KBM-7 (cell line): ENCODE measurements at places on chromosomes 4 and X.

DNA sequence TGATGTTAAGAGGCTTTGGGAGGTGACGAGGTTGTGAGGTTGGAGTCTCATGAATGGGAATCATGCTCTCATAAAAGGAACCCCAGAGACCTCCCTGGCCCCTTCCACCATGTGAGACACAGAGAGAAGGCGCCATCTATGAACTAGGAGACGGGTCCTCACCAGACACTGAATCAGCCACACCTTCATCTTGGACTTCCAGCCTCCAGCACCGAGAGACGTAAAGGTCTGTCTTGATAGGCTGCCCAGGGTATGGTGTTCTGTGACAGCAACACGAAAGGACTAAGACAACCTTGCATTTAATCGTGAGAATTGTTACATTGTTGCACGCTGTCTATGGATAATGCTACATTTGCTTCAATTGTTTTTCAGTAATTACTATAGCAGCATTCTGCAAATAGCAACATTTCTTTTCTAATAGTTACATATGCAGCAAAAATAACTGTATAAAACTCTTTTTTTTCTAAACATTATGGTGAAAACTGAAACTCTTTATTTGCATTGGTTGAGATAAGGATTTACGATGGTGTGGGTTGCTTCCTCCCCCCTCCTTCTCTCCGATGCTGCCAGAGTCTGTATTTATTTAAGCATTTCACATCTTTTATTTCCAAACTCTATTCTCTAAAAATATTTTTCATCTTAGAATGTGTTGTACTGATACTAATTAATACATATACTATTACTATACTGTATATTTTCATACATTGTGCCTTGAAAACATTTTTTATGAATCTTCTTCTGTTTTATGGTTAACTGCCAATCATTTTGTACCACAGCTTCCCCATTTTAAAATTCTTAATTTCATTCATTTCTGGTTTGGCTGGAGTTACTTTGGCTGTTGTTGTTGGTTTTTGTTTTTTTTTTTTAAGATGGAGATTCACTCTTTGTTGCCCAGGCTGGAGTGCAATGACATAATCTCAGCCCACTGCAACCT lies 26.4 kb upstream of the AKAP17A start:
- DNase-seq = peak; percentile 92

- DNase-seq = no peak
These were observed 30.9 kb upstream of the GLRA3 start for GRCh38 chr4:174859904-174860303.

DNA sequence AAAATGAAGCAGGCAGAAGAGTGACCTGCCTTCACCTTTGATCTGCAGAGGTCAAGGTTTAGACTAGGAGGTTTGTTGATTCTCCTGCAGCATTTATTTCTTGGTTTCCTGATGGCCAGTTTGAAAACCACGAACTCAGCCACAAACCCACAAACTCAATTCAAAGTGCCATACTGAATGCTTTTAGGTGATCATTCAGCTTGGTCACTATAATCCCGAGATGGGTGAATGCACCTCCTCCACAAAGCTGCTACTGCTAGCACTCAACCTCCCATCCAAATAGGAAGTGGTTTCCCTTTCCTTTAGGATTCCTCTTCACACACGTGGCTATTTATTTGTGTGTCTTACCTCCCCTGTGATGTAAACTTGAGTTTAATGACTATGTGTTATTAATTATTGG lies 225.2 kb downstream of the MID1 start:
- peak; percentile 36 for DNase-seq

GRCh38 chr4:109627361-109627760 lies 67.3 kb downstream of the MCUB start:
- DNase-seq = no peak
